Pancreas (tissue), 10 donors: ENCODE measurements at places on chromosomes 2 and 18. TPM values are rescaled to one million over a fixed set of nuclear protein-coding genes. Genes with fewer than 3 reads are reported as not detected.

DNA sequence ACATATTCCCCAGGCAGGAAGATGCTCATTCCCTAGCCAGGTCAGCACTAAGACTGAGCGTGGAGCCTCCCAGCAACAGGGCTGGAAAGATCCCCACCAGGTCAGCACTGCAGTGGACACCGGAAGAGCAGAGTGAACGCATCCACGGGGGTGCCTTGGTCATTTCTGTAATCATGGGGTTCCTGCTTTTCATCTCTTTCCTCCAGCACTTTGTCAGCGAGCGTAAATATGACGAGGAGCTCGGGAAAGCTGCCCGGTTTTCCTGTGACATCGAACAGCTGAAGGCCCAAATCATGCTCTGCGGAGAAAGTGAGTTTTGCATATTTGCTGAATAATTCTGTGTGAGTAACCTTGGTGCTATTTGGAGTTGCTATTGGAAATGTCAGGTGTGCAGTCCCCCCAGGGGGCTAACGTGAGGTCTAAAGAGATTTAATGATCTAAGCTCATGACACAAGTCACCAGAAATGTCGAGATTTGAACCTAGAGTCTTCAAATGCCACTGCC, 40.1 kb downstream of the KCTD18 start:
- no peak for DNase-seq

DNA sequence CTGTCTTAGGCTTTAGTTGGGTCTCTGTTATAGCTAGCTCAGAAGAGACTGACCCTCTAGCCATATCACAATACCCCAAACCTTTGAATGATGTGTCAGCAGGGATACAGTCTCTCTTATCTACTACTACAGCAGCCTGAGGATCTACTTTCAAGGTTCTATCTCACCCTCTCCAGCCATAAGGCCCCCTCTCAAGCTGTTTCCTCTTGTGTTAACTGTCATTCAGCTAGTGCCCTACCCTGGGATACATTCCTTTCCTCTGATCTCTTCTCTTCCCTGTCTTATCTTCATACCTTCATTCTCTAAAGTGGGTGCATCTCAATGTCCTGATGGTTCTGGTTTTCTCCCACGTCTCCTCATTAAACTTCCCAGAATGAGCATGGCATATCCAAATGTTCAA, 434.7 kb downstream of the NRXN1 start:
- DNase-seq: no peak

- DNase-seq: no peak
Observed at GRCh38 chr2:71935262-71935848, 212.3 kb downstream of the CYP26B1 start.

The ST8SIA5 gene
- 0.06 TPM for total RNA-seq

The CNTNAP5 gene
- 0.43 TPM for total RNA-seq

The LYPD1 gene
- 4.3 TPM for total RNA-seq

DNA sequence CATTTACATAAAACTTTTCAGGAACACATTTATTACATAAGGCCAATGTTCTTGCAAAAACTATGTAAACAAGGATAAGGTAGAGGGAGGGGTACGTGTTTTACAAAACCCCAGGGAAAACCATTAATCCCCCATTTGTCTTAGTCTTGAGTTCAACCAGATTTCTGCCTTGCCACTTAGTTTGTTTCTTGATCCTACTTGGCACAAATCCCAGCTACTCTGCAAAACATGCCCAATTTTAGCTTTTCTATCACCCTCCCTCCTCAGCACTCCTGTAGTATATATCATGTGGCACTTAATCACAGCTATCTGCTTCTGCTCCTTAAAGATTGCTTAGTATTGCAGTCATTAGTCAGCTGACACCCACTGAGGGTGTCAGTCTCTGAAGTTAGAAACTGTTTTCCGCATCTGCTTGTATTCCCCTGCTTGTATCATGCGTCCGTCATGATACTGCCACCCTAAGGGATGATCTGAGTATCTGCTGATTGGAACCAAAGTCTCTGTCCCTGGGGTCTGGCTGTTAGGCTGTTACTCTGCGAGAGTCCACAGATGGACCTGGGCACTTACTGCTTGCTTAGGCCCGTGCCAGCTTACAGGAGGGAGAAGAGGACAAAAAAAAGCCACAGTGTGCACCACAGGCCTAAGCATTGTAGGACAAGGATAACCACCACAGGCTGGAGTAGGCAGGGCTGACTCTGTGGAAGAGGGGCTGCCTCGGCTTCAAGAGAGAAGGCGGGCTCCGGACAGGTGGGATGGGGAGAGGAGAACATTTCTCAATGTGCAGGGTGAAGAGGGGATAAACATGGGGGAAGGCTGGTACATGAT, 82.2 kb downstream of the EPAS1 start:
- DNase-seq: no peak

The GALNT5 gene
- total RNA-seq: 0.60 TPM

The FBXO15 gene
- total RNA-seq: 1.00 TPM

The SLC8A1 gene
- total RNA-seq: 12.4 TPM

DNA sequence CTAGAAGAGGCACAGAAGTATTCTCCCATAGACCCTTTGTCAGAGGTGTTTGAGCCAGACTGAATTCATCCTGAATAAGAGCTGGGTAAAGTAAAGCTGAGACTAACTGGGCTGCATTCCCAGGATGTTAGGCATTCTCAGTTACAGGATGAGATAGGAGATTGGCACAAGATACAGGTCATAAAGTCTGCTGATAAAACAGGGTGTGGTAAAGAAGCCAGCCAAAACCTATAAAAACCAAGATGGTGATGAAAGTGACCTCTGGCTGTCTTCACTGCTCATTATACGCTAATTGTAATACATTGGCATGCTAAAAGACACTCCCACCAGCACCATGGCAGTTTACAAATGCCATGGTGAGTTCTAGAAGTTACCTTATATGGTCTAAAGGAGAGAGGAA, 364.9 kb upstream of the TMEFF2 start:
- no peak for DNase-seq

DNA sequence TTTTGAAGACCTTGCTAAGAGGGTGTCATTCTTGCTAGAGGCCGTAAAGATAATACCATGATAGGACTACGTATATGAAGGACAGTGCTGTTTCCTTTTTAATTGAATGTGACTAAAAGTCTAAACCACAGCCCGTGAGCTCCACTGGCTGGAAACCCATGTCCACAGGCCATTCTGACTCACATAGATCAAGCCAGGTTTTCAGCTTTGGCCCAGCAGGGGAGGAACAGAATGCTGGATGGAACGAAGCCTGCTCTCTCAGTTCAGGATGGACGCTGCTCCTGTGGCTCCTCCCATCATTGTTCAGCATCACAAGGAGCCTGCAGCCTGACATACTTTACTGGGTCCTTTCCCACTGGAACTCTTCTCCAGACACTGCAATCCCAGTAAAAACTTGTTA, 47.6 kb downstream of the ALPK2 start:
- no peak for DNase-seq

- DNase-seq: no peak
Observed at GRCh38 chr18:12287684-12288402, 20.2 kb upstream of the TUBB6 start.

The ST8SIA3 gene
- total RNA-seq: 3.8 TPM

- DNase-seq: no peak
Observed at GRCh38 chr2:221999717-222000116, 299.1 kb downstream of the PAX3 start.

DNA sequence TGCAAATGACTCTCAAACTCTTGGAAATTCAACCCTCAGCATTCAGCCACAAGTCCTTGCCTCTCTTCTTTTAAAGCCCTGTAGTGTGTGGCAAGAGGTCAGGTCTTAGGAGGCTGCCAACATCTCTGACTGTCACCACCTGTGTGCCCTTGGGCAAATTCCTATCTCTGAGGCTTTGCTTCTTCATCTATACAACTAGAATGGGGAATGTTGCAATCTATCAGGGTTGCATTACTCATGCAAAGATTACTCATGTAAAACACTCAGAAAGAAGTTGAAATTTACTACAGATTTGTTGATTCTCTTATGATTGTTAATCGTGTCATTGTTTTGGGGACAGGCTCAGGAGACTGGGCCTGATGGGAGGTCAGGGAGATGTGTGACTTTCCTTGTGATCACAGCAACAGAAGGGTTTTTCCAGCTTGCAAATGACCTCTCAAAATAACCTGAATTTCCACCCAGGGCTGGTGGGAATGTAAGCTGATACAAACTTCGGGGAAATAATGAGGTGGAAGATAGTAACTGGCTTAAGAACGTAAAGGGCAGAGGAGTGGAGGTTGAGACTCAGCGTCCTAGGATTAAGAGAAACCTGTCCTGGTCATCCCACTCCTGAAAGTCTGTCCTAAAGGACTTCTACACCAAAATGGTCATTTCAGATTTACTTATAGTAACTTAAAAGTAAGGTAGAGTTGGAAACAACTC, 32.1 kb upstream of the SIGLEC15 start:
- no peak for DNase-seq

GRCh38 chr2:132814651-132815050, 144.6 kb upstream of the LYPD1 start:
- DNase-seq: no peak

- no peak for DNase-seq
Observed at GRCh38 chr18:6994056-6994770, 123.4 kb downstream of the LAMA1 start.

DNA sequence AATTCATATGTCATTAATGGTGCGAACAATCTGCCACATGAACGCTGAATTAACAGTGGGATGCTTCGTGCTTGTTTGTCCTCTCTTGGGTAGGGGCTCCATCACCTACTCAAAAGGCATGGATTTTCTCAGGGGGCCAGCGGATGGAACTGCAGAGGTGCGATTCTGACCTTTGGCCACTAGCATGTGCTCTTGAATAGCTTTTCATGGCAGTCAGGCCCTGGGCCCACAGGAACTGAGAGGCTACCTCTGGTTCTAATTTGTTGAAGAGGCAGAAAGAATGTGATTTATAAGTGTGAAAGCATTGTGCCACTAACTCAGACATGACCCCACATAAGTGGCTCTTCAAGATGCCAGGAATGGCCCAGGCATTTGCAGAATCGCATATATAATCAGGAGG, 283.2 kb downstream of the INSIG2 start:
- peak; percentile 15 for DNase-seq

DNA sequence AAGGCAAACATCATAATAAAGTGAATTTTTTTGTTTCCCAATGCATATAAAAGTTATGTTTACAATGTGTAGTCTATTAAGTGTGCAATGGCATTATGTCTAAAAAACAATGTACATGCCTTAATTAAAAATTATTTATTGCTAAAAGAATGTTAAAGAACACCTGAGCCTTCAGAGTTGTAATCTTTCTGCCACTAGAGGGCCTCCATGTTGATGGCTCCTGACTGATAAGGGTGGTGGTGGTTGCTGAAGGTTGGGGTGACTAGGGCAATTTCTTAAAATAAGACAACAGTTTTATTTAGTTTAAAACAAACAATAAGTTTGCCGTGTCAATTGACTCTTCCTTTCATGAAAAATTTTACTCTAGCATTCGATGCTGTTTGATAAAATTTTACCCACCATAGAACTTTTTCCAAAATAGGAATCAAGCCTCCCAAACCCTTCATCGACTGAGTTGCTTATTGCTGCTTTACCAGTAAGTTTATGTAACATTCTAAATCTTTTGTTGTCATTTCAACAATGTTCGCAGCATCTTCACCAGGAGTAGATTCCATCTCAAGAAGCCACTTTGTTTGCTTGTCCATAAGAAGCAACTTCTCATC, 32.3 kb downstream of the MAP3K2 start:
- DNase-seq: no peak

DNA sequence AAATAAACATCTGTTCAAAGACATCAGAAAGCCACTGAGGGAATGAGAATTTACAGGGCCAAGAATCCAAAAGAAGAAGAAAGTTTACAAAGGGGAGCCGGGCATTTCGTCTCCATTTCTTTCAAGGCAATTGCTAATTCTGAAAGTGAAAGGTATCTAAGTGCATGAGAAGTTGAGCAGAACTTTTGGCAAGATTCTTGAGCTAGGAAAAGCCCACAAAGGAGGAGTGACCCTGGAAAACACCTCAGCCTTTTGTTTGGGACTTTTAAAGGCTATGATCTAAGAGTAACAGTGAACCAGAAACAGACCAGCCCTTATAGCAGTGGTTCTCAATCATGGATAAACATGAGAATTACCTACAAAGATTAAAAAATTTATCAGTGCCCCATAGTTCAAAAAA, 87.4 kb downstream of the MDH1 start:
- DNase-seq: no peak

DNA sequence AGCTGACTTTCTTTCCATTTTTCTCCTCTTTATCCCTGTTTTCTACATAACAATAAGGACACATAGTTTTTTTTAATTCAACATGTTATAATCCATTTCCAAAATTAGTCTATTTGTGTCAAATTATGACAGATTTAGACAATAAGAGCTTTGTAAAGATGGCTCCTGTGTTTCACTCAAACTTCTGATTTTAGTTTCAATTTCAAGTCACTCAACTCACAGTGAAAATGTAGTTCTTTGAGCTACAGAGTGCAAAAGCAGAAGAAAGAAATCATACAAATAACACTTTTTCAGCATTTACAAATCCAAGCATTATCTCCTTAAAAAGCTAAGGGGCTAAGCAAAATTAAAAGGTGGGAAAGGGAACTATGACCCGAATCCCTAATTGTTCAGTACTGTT, 340.7 kb upstream of the TRIB2 start:
- DNase-seq: no peak

The IL1A gene
- total RNA-seq: not detected

GRCh38 chr18:36509646-36510197, 212.2 kb downstream of the FHOD3 start:
- no peak for DNase-seq

DNA sequence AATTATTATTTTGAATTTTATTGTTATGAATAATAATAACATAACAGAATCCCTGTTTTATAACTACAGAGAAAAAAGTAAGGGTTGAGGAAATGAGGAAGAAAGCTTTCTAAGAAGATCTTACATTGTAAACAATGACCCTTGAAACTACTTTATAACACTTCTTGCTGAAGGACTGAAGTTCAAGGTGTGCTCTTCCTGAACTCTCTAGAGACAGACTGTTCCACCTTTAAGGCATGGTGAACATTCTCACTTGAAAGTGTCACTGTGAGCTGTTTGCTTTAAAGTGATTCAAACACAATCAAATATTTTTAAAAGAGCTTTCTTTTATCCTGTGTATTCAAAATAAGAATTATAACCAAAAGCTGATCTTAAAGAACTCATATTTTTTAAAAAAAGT, 131.5 kb downstream of the DNAH7 start:
- no peak for DNase-seq

DNA sequence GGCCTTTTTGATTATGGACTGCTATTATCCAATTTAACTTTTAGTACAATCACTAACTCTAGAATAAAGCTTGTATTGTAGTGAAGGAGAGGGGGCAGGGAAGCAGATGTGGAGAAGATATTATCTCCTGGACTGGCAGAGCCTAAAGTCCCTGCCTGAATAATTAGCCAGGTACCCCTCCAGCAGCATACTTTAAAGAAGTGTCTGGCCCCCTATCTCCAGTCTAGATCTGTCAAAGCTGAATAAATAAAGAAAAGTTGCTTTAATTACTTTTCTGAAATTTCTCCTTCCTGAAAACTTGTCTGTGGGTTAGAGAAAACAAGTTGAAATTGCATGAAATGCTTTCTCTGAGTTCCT, 258.2 kb downstream of the SLC8A1 start:
- no peak for DNase-seq

GRCh38 chr2:158391876-158392275, 64.7 kb downstream of the CCDC148 start:
- DNase-seq: no peak
